ENCODE measurements at places on chromosomes 5 and 9.

DNA sequence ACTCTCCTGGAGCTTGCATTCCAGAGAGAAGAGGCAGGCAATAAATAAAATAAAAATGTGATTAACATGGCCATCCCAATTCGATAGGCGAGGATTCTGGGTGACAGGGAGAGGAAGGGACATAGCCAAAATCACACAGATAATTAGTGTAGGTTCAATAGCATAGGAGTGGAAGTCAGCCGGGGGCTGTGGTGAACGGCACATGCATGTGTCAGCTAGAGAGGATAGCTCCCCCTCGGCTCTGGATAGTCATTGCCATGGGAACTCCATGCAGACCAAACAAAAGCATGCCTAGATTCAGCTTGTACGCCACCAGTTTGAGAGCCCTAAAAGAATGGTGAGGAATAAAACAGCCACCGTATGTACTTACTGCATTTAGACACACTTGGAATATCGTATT lies 223.5 kb downstream of the GRIA1 start:
- DNase-seq, result no peak

DNA sequence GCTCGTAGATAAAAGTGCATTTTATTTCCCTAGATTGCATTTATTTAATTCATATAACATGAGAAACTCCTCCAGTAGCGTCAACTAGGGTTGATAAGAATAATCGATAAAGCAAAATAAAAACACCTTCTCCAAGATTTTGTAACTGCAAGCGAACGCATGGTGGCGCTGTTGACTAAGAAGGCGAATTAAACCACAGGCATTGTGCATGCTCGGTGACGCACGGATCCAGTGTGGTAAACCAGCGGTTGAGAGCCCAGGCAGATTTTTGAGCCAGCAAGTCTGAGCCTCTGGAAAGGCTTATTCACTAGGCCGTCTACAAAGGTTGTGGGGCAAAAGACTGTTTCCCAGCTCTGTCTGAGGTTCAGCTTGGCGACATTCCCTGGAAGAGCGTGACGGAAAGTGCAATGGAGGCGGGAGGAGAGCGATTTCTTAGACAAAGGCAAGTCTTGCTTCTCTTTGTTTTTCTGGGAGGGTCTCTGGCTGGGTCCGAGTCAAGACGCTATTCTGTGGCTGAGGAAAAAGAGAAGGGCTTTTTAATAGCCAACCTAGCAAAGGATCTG lies at the start of gene PCDHB3:
TSS of gene PCDHB3 (plus strand) at position 231 of the 563 bp plus-strand sequence. CDS start at position 408, 177 bp downstream.
- DNase-seq, result peak; percentile 82

DNA sequence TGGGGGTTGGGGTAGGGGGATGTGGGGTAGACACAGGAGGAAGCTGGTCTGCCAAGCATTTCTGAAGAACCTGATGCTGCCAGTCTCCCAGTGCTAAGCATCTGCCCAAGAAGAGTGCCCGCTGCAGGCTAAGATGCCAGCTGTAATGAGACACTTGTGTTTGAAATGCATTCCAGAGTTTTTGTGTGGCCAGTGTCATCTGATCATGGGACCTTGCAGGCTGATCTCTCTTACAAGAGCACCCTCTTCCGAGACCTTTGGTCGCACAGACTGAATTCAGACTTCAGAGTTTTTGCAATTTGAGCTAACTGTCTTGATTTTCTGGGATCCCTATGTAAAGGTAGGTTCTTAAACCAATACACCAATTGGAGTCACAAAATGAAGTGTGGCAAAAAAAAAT lies 58.1 kb downstream of the DENND1A start:
- DNase-seq, result no peak

DNA sequence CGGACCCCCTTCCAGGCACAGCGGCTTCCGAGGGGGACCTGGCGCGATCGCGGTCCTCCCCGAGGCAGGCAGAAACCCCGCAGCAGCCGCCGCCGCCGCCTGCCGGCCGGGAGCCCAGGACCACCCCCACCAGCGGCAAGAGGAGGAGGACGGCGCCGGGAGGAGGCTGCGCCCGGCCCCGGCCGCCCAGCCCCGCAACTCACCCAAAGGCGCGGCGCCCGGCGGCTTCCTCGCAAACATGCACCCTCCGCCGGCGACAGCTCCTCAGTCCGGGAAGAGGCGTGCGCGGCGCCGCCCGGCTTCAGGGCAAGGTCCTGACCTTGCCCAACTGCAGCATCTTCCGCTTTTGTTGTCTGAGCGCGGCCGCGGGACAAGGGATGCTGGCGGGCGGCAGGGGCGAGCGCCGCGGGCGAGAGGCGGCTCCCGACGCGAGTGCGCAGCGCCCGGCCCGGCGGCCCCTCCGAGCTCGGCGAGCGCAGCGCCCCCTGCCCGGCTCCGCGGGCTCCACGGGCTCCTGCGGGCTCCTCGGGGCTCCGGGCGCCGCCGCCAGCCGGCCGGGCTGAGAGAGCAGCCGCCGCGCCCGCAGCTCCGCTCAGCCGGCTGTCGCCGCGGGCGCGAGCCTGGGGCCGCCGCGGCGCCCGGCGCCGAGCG lies 507 bp downstream of the CTNND2 start:
- no peak for DNase-seq

GRCh38 chr5:130571076-130571475 lies 594.0 kb downstream of the HINT1 start:
- DNase-seq, result no peak

GRCh38 chr9:134634667-134635230 lies 6.9 kb upstream of the COL5A1 start:
- DNase-seq, result no peak

DNA sequence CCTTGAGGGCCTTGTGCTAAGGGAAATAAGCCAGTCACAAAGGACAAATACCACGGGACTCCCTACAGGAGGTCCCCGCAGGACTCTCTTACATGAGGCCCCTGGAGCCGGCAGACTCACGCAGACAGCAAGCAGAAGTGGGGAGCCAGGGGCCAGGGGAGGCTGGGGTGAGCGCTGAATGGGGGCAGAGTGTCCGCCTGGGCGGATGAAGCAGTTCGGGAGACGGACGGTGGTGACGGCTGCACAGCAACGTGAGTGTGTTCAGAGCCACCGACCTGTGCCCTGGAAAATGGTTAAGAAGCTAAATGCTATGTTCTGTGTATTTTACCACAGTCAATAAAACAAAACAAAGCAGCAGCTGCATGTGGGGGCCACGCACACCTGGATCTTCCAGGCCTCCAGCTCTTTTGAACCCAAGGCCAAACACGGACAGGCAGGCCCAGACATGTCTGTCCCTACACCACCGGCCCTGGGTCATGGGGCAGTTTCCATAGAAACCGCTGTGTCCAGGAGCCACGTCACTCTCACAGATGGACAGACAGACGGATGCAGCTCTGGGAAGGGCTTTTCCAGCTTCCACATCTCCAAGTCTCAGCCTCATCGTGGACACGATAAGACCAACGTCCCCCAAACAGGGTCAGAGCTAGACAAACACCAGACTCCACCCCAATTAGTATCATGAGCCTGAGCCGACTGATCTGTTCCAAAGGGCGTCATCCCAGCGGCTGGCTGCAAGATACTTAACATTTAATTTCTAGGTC lies 103.9 kb downstream of the VAV2 start:
- no peak for DNase-seq

DNA sequence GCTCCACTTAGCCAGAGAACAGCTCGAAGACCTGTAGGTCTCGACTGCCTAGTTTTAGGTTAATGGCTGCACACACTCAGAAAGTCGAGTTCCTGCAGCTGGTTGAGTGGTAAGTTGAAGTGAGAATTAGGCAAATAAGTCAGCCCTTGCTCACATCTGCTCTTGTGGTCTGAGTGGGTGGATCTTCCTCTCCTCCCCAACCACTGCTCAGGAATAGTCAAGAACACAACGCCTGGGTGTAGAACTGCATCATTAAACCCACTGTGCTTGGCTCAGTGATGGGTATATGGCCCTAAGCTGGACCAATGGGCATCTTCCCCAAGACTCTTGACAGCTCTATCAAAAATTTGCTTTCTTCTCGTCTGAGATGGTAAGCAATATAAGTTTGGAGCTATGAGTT lies 20.9 kb upstream of the ADAM19 start:
- peak; percentile 52 for DNase-seq

DNA sequence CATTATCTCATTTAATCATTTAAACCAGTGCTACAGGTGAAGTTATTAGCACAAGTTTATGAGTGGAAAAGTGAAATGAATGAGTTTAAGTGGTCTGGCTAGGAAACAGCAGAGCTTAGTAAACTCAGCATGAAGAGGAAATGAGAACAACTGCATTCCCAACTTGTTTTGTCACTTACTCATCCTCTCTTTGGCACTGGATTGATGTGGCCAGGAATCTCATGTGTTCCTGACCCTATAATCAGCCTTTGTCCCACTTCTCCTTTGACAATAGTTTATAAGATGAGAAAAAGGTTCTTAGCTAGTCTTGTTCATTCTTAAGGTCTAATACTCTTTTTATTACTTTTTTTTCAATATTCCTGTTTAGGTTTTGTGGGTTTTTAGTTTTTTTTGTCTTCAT lies 559.2 kb upstream of the TLE4 start:
- DNase-seq, result no peak

DNA sequence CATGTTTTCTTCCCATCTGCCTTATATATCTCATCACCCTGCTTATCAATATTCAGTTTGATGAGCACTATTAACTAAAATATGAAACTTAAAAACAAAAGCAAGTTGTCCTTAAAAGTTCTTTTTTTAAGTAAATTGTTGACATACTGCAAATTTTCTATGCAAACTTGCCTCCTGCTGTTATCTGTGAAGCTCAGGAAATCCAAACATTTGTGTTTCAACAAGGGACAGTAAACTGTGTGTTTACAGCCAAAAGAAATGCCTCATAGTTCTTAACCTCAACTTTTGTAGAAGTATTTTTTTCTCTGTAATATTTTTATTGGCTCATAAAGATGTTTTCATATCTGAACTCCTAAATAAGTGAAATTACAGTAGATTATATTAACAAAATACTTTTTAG lies 7.7 kb upstream of the TTC23L start:
- DNase-seq, result no peak

GRCh38 chr5:147248561-147248960 lies 13.7 kb downstream of the STK32A start:
- no peak for DNase-seq

GRCh38 chr5:83357621-83358231 lies 113.8 kb upstream of the VCAN start:
- no peak for DNase-seq

GRCh38 chr9:69173891-69174615 lies at the start of gene TJP2:
Gene TJP2 (plus strand): TSS chr9:69174277. CDS start chr9:69174373, 96 bp downstream.
- DNase-seq, result peak; percentile 50

DNA sequence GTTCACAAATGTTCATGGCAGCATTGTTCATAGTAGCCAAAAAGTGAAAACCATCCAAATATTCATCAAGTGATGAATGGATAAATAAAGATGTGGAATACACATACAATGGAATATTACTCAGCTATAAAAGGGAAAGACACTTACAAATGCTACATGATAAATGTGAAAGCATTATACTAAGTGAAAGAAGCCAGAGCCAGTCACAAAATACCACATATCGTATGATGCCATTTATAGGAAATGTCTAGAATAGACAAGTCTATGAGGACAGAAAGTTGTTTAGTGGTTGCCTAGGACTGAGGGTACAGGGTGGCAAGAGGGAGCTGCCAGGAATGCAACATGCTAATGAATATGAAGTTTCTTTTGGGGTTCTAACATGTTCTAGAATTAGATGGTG lies 148.7 kb downstream of the DEPDC1B start:
- DNase-seq, result no peak

GRCh38 chr9:4510546-4511322 lies 20.5 kb downstream of the SLC1A1 start:
- DNase-seq, result no peak

DNA sequence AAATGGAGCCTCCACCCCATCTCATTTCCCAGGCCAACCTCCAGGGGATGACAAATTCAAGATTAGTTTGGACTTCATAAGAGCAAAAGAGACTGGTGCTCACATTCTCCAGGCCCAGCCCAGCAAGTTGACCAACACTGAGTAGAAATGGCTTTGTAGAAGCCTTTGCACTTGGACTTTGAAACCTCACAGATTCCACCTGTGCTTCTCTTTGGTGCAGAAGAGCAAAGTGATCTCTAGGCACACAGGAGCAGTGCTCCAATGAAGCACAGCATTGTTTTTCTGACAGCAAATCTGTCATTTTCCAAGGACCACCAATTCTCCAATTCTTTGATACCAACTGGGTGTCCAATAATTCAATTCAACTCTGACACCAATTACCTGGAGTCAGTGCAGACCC lies 17.1 kb upstream of the RNF145 start:
- no peak for DNase-seq

- no peak for DNase-seq
Observed at GRCh38 chr9:135584934-135585333, 23.4 kb downstream of the PAEP start.

GRCh38 chr5:163731256-163731655 lies 225.8 kb downstream of the MAT2B start:
- no peak for DNase-seq

DNA sequence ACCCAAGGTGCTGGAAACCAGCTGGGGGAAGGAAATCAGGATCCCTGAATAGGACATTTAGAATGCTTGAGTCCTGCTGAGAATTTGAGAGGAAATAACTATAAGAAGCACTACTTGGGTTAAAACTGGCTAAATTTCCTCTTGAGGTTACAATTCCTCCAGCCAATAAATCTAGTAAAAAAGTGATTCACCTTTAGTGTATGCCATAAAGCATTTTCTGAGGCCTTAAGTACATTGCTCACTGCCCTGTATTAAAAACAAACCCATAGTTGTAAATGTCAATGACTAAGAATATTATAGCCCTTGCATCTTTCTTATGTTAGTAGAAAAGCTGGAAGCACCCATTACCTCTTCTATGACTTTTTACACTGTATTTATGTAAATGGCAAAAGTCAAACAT lies 634.7 kb upstream of the ARRDC3 start:
- DNase-seq, result no peak

GRCh38 chr5:80686757-80687156 lies 32.0 kb upstream of the DHFR start:
- peak; percentile 7 for DNase-seq

DNA sequence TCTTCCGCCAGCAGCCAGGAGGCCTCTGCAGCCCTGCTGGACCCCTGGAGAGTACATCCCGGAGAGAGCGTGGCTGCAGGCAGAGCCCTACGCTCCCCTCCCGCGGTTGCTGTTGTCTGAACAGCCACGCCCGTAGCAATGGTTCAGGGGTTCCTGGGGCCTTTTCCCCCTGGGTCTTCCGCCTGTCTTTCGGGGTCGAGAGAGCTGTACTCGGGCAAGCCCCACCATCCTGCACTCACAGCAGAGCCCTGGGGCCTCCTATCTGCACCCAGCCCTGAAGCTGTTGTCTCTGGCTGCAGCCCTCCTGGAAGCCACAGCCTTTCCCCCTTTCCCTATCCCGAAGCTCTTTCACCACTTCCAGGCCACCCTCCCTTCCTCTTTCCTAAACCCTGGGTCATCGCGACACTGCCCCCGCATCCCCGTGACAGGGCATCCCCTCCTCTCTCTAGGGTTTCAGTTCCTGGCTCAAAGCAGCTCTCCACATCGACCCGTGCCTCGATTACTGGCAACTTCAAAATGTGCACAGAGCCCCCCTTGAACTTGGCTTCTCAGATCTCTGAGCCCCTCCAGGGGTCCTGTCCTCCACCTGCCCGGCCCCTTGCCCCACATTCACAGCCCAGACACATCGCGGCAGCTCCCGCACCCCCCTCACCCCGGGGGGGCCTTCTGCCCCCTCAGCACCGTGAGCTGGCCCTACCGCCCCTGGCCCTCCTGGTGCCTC lies 43.9 kb upstream of the CEP72 start:
- DNase-seq, result peak; percentile 30

GRCh38 chr5:4022056-4022670 lies 426.5 kb downstream of the IRX1 start:
- no peak for DNase-seq
